ENCODE measurements at places on chromosomes 13 and 19.

GRCh38 chr19:33804021-33804799, 7.5 kb downstream of the KCTD15 start:
- DNase-seq = peak; percentile 52

GRCh38 chr13:59211606-59212005, 952.1 kb downstream of the DIAPH3 start:
- no peak for DNase-seq

GRCh38 chr19:4580961-4581665, 21.6 kb upstream of the SEMA6B start:
- DNase-seq = no peak

DNA sequence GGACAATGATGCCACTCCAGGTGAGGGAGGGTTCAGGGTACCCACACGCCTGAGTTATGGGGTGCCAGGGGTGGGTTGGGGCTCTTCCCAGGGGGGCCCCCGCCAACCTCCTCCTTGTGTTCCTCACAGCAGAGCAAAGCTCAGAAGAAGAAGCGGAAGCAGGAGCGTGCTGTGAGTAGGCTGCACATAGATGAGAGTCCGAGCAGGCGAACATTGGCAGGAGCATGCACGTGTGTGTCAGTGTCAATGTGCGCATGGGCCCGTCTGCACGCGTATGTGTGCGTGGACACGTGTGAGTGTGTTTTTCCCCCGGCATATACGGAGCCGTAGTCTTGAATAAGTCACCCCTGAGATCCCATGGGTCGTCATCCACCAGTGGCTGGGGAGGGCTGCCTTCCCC, 12.4 kb upstream of the USE1 start:
- no peak for DNase-seq

DNA sequence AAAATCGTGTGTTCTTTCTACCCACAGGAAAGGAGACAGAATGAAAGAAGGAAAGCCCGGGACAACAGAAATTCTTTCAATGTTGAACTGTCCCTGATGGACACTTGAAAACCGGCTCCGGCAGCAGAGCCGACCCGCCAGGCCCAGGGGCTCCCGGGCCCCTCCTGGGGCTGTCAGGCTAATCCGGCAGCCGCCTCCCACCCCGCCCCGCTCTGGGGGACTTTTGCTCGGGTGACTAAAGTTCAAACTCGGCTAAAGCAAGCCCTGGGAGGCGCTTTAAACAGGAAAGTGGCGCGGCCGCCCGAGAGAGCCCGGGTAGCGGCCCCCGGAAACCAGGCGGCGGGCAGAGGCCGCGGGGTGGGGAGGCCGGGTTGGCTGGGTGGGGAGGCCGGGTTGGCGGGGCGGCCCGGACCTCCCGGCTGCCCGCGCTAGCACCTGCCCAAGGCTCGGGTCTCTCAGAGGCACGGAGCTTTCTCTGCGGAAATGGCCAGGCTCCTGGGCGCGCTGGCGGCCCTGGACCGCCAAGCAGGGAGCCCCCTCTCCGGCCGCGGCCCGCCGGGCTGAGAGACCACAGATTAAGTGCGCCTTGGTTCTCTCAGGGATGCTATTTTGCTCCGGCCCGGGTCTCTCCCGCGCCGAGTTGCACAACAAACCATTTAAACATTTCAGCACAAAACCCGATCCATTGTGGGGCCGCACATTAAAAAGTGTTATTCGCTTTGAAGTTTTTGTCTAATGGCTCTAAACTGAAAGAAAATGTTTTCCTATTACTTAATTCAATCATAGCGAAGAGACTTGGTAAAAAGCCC, 2.6 kb upstream of the GSX1 start:
- DNase-seq = no peak
